ENCODE measurements at places on chromosomes 12 and 14. TPM values are rescaled to one million over a fixed set of nuclear protein-coding genes. Genes with fewer than 3 reads are reported as not detected.

The SRRM4 gene
- not detected for total RNA-seq

The BCL2L2 gene
- total RNA-seq = 24.2 TPM

The CD4 gene
- 3.2 TPM for total RNA-seq

The PDZRN4 gene
- total RNA-seq = not detected

The KIF26A gene
- total RNA-seq = 1.5 TPM

The KLRC3 gene
- not detected for total RNA-seq

The TEX52 gene
- not detected for total RNA-seq

The SYNDIG1L gene
- not detected for total RNA-seq

The TSPAN8 gene
- total RNA-seq = 0.24 TPM

The RHOJ gene
- 1.8 TPM for total RNA-seq

The WSCD2 gene
- not detected for total RNA-seq
